ENCODE measurements at places on chromosomes 5 and 9. TPM values are rescaled to one million over a fixed set of nuclear protein-coding genes. Genes with fewer than 3 reads are reported as not detected.

FAM221B gene
- not detected for total RNA-seq

ARL14EPL gene
- total RNA-seq = not detected

PTGS1 gene
- total RNA-seq = 5.9 TPM

PTPRD gene
- total RNA-seq = 2.0 TPM

PNPLA7 gene
- 0.49 TPM for total RNA-seq

IFNE gene
- total RNA-seq = 0.16 TPM

AMBP gene
- total RNA-seq = not detected

ADAMTS2 gene
- total RNA-seq = 0.88 TPM

HSPB3 gene
- not detected for total RNA-seq

DOLPP1 gene
- 12.0 TPM for total RNA-seq

CFAP157 gene
- total RNA-seq = not detected

ECSCR gene
- 281 TPM for total RNA-seq

GBGT1 gene
- 0.32 TPM for total RNA-seq

RNF224 gene
- not detected for total RNA-seq

CD72 gene
- total RNA-seq = not detected

TAF1L gene
- total RNA-seq = not detected

NTRK2 gene
- under 0.01 TPM for total RNA-seq
